ENCODE measurements at places on chromosomes 6 and 20.
A peak's percentile ranks its signal among the peaks of the same experiment; 100 is the strongest.

- DNase-seq, result no peak
Measured at GRCh38 chr20:23347791-23348190, 2.8 kb upstream of the NXT1 start.

- no peak for DNase-seq
Measured at GRCh38 chr6:26222571-26222970, 135.3 kb downstream of the HFE start.

GRCh38 chr6:31680226-31681134 is at the start of gene LY6G5C:
Gene LY6G5C (minus strand): TSS chr6:31681067. CDS start chr6:31680373, 694 bp downstream.
- DNase-seq, result peak; percentile 85

- no peak for DNase-seq
Measured at GRCh38 chr6:1393641-1394283, 4.4 kb downstream of the FOXF2 start.

GRCh38 chr20:7330850-7331249 is 563.4 kb downstream of the BMP2 start:
- no peak for DNase-seq

GRCh38 chr6:121335087-121336008 is 1.1 kb upstream of the TBC1D32 start:
- DNase-seq, result no peak

- no peak for DNase-seq
Measured at GRCh38 chr6:31734247-31734820, 2.0 kb downstream of the CLIC1 start.

DNA sequence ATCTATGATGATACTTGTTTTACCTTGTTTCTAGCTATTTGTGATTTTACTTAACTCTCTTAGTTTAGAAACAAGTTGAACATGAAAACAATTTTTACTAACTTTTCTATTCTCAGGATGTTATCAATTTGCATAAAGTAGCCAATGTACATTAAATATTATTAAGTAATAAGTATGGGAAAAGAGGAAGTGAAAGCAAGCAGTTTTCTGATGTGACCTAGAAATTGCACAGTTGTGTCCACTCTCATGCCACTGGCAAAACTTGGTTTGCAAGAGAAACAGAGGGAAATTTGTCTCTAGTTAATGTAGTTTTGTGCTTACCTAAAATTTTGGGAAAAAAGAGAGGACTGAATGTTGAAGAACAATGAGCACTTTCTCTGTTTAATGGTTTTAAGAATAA is 19.2 kb upstream of the TSPYL1 start:
- DNase-seq, result no peak

- DNase-seq, result no peak
Measured at GRCh38 chr6:155317186-155317585, 2.9 kb upstream of the TFB1M start.

DNA sequence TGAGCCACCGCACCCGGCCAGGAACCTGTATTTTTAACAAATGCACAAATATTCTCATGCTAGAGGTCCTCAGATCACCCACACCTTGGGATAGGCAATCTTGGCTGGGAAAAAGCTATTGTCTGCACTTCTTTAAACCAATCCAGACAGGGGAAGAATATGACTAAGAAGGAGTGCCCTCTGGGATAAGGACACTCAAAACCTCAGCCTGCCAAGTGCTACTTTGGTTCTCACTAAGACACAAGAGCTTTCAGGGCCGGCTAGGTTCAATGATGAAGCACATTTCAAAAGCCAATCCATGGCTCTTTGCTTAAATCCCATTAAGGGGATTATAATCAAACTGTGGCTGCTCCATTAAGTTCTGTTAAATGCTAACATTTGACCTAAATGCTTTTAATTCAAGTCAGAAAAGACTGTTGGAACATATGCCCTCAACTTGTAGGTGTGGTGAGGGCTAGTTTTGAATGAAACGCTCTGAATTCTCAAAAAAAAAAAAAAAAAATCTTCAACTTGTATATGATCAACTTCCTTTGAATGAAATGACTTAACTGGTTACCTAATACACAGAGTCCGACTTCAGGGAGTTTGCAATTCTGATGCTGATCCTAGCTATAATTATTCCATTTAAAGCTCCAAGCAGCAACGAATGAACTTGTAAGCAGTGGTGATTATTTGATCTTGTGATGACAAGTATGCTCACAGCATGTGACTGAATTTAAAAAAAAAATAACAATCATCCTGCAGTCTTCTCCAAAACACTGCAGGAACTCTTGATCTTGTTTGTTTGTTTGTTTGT is 56.6 kb downstream of the SLC23A2 start:
- no peak for DNase-seq

DNA sequence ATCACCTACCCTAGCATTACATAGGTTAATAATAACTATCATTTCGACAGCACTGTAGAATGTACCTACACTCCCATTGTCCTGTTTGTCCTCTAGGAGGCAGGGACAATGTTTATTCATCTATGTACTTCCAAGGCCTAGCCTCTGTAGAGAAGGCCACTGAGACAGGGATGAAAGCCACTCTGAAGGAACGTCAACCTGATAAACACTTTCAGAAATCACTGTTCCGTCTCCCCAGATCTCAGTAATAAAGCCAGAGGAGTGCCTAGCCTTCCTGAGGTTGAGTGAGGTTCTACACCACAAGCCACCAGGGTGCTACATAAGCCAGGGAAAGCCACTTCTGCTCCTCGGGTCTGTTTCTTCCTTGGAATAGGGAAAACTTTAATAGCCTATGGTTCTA is 44.8 kb downstream of the POPDC3 start:
- peak; percentile 13 for DNase-seq

DNA sequence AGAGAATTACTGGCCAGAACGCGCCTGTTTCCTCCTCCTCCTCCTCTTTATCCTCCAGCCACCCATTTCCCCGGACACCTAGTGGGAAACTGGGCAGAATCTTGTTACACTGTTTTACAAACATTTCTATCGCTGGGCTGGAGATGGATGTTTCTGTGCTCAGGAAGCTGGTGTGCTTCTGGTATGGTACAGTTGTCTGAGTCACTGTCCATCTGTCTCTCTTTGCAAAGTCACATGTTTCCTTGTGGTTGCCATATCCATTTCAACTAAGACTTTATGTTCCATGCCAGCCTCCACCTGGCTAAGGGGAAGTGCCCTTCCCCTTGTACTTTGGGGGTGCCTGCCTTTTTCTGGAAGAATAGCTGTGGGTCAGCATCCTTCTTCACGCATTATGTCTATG is 52.9 kb upstream of the SLC22A16 start:
- no peak for DNase-seq

GRCh38 chr20:13791540-13792459 is 7.0 kb downstream of the NDUFAF5 start:
- DNase-seq, result no peak

GRCh38 chr20:23043376-23043775 is 6.1 kb downstream of the THBD start:
- no peak for DNase-seq

DNA sequence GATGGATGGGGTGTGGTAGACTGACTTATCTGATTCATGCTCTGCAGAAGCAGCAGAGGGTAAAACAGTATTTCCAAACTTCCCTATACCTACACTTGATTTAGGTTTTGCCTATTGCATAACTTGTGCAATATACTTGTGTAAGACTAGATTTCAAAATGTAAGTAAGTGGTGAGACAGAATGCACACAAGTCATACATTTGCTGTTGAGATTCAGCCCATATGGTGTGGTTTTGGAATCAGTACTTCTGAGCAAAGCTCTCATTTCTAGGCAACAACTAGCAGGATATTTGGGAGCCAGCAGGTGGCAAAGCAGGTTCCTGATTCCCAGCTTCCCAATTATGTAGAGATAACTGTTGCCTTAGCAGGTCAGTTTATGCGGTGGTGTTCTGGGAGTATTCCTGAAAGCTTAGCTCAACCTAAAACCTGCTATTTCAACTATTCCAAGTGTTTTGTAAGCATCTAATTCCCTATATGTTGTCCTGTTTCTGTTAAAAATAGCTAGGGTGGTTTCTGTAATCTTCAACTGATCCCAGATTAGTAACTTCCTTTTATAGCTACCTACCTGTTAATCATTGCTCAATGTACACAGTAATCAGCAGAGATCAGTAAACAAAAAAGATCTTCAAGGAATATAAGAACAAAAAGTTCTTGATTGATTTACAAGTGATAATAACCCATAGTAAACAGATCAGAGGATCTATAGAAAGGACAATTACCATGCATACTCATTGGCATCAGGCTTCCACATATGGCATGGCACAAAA is 8.5 kb upstream of the FABP7 start:
- no peak for DNase-seq

DNA sequence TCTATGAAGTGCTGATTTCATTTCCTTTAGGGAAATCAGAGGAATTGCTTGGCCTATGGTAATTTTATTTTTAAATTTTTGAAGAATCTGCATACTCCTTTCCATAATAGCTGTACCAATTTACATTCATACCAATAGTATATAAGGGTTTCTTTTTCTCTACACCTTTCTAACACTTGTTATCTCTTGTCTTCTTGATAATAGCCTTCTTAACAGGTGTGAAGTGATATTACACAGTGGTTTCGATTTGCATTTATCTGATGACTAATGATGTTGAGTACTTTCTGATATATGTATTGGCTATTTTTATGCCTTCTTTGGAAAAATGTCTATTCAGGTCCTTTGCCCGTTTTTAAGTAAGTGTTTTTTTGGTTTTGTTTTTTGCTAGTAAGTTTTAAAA is 40.8 kb downstream of the SMAP1 start:
- DNase-seq, result no peak

DNA sequence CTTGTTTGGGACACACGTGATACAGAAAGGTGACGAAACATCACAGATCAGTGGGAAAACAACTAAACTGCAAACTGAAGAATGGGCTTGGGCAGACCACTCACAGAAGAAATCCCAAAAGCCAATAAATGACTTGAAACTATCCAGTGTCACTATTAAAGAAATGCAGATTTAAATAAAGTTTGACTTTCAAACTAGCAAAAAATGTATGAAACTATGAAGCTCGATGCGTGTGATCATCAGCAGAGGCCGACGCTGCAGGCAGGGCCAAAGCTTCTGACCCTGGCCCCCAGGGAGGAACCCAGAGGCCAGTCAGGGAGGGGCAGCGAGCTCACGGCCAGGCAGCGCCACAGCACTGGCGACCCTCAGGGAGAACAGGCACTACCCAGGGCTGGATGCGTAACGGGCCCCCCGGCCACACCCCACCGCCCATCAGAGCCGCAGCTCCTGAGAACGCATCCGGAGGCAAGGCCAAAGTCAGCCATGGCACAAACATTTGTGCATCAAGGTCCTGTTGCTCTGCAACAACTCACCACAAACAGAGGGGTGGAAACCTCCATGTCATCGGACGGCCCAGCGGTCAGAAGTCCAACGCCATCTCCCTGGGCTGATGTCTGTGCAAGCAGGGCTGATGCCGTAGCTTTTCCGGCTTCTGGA is 94.1 kb downstream of the YTHDF1 start:
- DNase-seq, result no peak

DNA sequence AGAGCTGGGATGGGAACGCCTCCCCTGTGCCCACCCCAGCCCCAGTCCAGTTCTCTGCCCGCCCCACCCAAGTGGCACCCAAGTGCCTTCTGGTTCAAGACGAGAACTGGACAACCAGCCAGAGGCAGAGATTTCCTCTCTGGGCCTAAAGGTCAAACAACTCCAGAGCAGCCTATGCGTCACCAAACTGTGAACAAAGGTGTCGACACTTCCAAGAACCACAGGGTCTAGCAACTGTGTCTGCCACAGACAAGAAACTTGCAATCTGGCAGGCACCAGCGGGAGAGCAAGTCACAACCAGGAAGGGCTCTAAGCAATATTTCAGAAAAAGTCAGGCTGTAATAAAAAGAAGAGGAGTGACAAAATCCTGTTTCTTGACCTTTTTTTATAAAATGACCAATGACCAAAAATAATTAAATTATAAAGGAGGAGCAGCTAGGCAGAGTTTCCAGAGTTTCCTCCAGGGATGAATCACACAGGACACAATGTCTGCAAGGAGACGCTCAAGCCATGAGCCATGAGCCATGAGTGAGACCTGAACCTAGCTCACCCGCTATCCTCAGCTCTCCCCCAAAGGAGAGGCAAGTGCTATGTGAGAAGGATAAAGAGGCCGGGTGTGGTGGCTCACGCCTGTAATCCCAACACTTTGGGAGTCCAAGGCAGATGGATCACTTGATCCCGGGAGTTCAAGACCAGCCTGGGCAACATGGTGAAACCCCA is 11.1 kb downstream of the EDEM2 start:
- DNase-seq, result no peak

GRCh38 chr6:3449750-3450305 is 7.0 kb downstream of the SLC22A23 start:
- DNase-seq, result no peak

DNA sequence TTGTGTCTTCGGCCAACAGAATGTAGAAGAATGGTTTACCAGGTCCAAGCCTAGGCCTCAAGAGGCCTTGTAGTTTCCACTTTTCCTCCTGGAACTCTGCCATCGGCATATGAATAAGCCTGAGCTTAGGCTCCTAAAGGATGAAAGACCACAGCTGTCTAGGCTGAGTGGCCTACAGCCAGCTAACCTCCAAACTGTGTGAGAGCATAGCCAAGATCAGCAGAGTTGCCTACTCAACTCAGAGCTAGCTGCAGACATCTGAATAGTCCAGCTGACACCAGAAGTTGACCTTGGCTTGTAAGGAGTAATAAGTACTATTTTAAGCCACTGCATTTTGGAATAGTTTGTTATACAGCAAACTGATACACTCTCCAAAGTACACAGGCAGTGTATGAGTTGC is 52.6 kb upstream of the SMIM29 start:
- DNase-seq, result no peak

- no peak for DNase-seq
Measured at GRCh38 chr6:14569394-14569793, 451.8 kb downstream of the CD83 start.

- DNase-seq, result no peak
Measured at GRCh38 chr6:71127374-71127773, 161.2 kb upstream of the OGFRL1 start.

GRCh38 chr6:21151530-21151929 is 442.0 kb upstream of the SOX4 start:
- DNase-seq, result no peak
